GM12878 (cell line): ENCODE measurements at places on chromosomes 12 and 14. TPM values are rescaled to one million over a fixed set of nuclear protein-coding genes. Genes with fewer than 3 reads are reported as not detected.

NABP2 gene
- 45.8 and 51.3 TPM in 2 replicates for total RNA-seq

TMEM233 gene
- total RNA-seq: not detected in 2 replicates

DNA sequence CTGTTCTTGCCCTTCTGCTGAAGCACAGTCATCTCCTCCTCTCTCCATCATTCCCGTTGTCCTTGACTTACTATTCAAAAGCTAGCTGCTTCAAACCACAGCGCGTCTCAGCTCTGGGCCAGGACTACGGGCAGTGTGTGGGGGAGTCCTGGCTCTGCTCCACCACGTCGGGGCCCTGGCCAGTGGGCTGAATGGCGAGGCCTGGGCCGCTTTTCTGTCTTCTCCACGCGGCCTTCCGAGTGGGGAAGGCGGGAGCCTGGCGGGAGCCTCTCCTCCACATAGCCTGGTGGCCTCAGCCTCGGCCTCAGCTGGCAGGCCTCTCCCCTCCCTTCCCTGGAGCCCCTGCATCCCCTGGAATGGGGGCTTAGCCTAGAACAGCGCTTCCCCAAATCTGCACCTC is 16.5 kb downstream of the ANKRD9 start:
- no peak for DNase-seq

DNA sequence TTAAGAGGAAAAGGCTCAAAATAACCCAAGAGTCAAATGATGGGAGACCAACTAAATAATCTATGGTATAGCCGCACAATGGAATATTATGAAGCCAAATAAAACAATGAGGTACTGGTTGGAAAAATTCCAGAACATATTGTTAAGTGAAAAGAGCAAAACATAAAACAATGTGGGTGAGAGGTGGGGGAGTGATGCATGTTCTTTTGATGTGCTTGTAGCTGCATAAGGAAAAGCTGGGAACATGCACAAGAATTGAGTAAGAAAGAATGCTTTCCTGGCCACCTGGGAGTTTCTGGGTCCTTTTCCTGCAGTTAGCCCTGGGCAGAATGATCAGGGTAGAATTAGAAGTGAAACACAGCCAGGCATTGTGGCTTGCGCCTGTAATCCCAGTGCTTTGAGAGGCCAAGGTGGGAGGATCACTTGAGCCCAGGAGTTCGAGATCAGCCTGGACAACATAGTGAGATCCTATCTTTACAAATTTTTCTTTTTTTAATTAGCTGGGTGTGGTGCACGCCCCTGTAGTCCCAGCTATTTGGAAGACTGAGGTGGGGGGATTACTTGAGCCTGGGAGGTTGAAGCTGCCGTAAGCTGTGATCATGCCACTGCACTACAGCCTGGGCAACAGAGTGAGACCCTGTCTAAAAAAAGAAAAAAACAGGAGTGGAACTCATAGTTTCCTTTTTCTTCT is 7.9 kb downstream of the ABCB9 start:
- DNase-seq: no peak

GRCh38 chr12:460261-461230 is 807 bp downstream of the B4GALNT3 start:
- no peak for DNase-seq

GRCh38 chr14:73888971-73889370 is 2.3 kb downstream of the ZNF410 start:
- DNase-seq: no peak

DNA sequence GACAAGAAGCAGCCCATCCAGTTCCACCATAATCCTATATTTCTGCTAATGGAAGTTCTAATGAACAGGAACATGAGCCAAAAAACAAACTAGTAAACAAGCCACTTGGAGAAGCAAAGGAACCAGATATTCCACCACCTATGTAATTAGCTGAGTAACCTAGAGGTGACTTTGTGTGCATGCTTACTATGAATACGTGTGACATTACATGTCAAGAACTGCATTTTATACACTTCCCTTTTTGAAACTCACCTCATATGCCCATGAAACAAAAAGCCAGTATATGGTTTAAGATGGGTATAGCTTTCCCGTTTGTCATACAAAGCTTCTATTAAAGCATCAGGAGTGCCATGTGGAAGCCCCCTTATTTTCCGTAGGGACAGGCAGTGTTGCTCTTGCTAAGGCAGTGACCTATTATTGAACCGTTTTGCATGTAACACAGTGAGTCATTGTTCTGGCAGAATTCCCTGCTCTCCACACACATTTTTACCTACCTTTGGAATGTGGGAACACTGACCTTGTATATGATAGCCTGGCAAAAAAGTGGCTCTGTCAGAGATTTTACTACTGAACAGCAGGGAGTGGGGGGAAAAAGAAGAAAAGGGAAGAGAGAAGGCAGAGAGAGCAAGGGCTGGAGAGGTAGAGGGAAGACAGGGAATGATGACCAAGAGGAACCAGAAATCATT is 34.8 kb upstream of the FRMD6 start:
- no peak for DNase-seq

GRCh38 chr12:54306925-54307741 is 6.3 kb upstream of the NFE2 start:
- DNase-seq: no peak

DNA sequence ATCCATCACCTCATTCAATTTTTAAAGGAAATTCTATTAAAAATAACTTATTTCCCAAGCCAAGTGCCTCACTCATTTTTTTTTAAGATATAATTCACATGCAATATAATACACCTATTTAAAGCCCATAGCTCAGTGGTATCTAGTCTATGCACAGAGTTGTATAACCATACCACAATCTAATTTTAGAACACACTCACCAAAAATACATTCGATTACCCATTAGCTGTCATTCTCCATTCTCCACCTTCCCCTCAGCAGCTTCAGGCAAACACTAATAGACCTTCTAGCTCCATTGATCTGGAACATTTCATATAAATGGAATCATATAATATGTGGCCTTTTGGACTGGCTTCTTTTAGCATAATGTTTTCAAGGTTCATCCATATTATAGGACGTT is 49.5 kb downstream of the CLMN start:
- DNase-seq: no peak

DNA sequence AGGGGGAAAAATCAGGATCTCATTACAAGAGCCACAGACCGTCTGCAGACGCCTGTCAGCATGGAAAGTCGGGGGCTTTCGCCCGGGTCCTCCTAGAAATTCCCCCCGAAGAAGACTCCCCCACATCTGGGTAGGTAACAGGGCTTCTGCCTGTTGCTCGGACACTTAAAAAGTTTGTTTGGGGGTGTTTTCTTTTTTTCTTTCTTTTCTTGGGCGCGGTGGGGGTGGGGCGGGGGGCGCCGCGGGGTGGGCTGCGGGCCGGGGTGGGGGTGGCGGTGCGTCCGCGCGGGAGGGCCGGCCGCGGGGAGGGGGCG is 358 bp downstream of the ELK3 start:
- no peak for DNase-seq

DNA sequence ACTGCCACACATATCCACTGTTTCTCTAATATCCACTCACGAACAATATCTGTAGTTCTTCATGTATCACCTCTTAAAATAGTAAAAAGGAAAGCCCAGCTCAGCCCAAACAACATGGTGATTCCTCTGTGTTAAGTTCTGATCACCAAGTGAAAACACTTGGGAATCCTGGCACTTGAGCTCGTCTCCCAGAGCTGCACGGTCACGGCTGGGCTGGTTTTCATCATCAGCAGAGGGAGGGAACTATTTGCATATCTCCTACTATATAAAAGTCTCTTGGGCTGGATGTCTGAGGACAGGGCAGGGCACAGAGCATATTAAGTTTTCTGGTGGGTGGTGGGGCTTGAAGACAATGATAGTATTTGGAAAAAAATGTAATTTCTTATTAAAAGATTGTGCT is 870.6 kb downstream of the TMEM121 start:
- no peak for DNase-seq

GRCh38 chr14:55151601-55152000 is 22.5 kb downstream of the LGALS3 start:
- no peak for DNase-seq
